ENCODE measurements at places on chromosomes 12 and 14.

- no peak for DNase-seq
These were observed 79.3 kb downstream of the SSPN start for GRCh38 chr12:26274441-26275312.

GRCh38 chr12:12387501-12387900 lies 30.6 kb downstream of the BORCS5 start:
- DNase-seq, result no peak

- no peak for DNase-seq
These were observed 95.1 kb upstream of the PTPRB start for GRCh38 chr12:70732287-70732686.

GRCh38 chr12:115697340-115697739 lies 580.2 kb downstream of the MED13L start:
- DNase-seq, result no peak

- no peak for DNase-seq
These were observed 120.5 kb upstream of the RMST start for GRCh38 chr12:97342130-97342529.

DNA sequence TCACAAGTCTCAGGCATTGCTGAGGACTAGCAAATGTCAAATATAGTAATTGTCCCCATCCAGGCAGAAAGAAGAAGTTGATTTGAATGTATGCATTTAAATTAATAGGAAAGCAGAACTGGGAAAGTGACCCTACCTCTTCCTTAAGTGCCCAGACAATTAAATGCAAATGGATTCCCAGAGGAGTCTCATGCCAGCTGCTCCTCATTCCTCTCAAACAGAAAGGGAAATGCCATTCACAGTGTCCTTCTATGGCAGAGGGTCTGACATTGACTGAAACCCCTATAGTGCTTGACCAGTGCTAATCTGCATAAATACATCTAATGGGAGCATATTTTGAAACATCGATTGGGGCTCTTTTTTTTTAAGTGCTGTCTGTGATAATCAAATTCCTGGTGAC lies 292.4 kb upstream of the SEL1L start:
- DNase-seq, result no peak

DNA sequence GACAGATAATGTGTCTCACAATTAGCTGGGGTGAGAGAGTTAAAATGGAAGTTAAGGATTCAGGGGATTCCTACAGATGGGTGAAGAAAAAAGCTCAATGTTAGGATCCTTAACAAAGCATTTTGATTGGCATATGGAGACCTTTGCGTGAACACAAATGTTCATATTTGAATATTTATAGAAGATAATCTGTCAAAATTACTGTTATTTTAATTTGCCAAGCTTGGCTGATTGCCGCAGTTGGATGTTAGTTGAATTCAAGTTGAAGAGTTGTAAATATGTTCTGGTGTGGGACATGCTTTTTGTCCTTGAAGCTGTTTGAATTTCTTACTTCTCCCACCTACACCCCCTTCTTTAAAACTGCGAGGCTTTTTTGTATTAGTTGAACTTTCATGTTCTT lies 91.2 kb downstream of the FUT8 start:
- no peak for DNase-seq

- DNase-seq, result no peak
These were observed 19.4 kb upstream of the GNPTAB start for GRCh38 chr12:101850199-101850598.

DNA sequence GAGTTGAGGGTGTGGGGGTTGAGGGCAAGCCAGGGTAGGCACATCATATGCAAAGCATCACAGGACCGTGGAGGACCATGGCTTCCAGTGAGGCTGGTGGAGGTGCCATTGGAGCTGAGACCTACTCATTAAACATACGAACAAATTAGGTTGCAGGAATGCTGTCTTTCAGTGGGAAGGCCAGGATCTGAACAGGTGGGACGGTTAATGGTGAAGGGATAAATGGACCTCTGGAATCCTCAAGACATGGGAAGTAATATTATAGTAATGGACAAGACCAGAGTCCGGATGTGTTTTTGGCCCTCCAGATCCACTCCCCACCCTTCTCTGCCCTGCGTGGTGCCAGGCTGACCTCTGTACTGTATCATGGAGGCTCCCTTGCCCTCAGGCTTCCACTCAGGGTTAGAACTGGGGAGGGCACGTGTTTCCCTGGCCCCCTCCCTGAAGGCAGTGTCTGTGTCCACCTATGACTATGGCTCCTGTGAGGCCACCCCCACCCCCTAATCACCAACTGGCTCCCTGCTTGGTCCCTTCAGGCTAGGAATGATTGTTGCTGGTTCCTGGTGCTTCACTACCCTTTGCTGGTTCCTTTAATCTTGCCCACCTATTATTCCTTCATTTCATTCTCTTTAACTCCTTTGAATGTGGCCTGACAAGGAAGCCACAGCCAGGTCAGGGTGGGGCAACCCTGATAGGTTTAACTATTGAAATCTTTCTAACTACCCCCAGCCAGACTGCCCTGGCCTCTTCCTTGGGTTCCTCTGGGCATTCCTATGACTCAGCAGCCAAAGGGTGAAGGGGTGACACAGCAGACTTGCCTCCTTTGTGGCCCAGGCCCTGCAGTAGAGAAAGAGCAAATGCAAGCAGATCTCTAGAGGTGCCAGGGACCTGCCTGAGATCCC lies 10.7 kb downstream of the DHRS2 start:
- DNase-seq, result no peak
